ENCODE measurements at places on chromosomes 2 and 18.

DNA sequence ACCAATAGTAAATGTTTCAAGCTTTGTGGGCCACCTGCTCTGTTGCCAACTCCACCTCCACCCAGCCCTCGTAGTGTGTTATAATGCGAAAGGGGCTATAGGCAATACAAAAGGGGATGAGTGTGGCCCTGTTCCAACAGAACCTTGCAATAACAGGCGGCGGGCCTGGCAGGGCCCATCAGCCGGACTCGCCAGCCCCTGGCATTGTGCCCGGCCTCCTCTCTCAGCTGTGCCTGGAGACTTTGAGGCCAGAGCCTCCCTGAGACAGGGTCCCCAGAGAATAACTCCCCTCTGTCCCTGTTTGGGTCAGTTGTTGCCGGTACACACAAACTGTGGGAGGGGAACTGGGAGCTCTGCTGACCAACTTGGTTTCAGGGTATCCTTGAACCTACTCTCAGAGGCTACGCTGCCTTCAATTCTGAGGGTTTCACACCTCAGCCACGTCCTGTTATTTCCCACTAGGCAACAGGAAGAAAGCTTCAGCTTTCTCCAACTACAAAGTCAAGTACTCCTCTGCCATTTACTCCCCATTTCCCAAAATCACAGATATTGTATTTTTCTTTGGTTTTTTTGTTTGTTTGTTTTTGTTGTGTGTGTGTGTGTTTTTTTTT lies 58.0 kb upstream of the ZNF236 start:
- DNase-seq, result no peak

DNA sequence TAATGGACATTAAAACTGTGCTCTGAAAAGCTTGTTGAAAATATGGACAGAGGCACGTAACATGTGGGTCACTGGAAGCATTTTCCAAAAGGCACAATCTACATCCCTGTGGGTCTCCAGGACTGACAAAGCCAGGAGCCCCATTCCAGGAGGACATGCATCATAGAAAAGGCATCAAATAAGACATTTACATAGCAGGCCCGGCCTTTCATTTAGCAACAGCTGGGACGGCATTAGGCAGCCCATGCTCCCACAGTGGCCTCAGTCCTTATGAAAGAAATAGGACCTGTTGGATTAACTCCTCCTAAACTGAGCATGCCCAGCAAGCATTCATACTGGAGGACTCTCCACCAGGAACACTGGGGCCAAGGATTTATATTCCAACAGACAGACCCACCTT lies 72.2 kb downstream of the TWIST2 start:
- DNase-seq, result no peak

GRCh38 chr2:145283131-145283530 lies 763.2 kb upstream of the ZEB2 start:
- DNase-seq, result no peak

DNA sequence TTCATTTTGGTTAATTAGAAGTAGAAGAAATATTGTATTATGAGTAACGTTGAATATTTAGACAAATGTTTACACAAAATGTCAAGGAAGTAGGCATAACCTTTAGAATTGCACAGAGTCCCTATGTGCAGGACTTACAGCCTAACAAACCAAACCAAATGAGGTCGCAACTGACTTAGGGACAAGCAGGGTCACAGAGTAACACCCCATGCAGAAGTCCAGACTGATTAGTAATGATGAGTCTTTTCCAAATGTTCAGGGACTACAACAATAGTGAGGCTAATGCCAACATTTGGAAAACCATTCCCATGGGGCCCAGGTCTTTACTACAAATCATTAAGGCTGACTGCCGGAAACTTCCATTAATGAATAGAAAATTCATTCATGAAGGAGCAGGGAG lies 452.5 kb upstream of the CHAC2 start:
- DNase-seq, result no peak

DNA sequence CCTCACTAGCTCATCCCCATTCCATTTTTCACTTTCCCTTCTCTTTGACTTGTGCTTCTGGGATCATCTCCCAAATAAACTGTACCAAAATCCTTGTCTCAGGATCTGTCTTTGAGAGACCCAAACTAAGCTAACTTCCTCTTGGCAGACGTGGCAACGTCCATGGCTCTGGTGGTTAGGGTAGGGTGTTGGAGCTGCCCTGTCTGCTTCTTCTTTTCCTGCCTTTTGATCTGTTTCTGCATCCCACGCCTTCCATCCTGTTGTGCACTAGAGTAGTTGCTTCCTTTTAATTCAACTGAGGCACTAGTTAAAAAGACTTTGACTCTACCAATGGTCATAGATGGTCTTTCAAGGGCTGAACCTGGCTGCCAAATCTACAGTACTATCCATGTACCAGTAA lies 5.5 kb upstream of the MAP4K4 start:
- DNase-seq, result no peak

DNA sequence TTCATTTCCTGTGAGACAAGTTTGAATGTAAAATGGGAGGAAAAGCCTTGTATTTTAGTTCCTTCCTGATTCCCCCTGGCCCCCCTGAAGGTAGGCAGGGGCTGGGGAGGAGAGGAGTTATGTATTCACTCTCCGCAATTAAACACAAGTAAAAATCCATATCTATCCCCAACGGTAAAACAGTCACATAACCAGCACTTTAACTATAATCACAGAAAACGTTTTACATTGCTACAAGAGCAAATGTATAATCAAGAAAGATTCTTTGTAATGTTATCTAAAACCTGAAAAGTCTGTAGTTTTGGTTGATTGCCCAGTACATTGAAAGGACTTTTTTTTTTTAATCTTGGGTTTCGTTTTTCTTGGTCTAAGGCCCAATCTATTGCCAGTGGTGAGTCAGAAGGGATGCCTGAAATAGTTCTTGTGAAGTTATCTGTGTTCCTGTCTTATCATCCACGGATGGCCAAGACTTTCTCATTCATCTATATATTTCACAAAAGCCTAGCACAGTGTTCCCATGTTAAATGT lies 34.5 kb upstream of the CCNYL1 start:
- no peak for DNase-seq

DNA sequence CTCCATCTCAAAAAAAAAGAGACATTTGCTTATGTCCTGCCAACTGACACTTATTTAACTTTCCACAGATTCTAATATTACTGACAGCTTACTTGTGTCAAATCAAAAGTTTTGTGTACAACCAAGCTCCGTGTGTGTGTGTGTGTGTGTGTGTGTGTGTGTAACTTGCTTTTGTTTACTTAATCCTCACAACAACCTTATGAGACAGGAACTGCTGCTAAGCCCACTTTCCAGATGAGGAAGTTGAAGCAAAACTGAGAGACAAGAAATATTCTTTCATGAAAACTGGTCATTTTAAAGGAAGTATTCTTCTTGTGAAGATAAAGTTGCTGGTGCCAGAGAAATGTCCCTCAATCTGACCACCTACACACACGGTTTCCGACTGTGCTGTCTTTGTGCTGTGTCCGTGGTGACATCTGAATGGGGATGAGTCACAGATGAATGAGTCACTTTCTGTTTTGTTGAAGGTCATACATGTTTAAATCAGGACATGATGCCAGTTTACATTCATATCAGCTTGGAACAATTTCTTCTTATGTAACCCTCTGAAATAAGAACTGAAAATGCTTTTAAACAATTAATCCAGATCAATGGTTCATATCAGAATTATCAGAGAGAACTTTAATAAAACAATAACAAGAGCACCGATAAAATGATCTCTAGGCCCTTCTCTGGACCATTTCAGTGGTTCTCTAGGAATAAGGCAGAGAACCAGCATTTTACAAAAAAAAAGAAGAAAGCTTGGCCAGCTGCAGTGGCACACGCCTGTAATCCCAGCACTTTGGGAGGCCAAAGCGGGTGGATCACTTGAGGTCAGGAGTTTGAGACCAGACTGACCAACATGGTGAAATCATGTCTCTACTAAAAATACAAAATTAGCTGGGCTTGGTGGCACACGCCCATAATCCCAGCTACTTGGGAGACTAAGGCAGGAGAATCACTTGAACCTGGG lies 95.5 kb downstream of the THNSL2 start:
- no peak for DNase-seq

Data from stimulated activated CD4-positive, alpha-beta T cell treated with anti-CD3 and anti-CD28 coated beads, Interleukin-1b, Interleukin-23, amount 100 ng/mL, for 4 hours (primary cell).